ENCODE measurements at places on chromosomes 16 and 17. TPM values are rescaled to one million over a fixed set of nuclear protein-coding genes. Genes with fewer than 3 reads are reported as not detected.

The GRB2 gene
- total RNA-seq, result 65.0 TPM

The CCL1 gene
- not detected for total RNA-seq

DNA sequence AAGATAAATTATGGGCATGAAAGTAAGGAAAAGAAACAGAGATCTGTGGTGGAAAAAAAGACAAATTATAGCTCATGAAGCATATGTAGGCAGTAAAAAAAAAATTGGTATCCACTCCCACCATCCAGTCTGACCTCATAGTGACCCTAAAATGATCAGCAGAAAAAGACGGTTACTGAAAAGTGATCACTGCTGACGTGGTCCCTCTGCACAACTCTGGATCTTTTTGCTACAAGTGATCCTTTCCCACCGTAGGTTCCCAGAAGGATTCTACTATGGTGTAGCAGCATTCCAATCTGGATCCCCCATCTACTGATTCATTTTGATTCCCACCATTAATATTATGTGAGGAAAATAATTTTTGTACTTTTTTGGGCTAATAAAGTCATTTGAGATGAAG is 10.9 kb upstream of the CHST6 start:
- no peaks in the 10 kb centered on the region for H3K27me3 ChIP-seq
- DNase-seq, result peak; percentile 20
- H3K4me1 ChIP-seq, result peaks cover 16% of the 10 kb centered on the region
- H3K4me3 ChIP-seq, result 0 out of 2 replicates have a peak overlapping the region, but pooled peaks have one; percentile 25
- H3K27ac ChIP-seq, result peak overlapping the region; percentile 84
- no peaks in the 10 kb centered on the region for H3K36me3 ChIP-seq

GRCh38 chr17:21061158-21061835 is 18.5 kb upstream of the USP22 start:
- no peaks in the 10 kb centered on the region for H3K4me1 ChIP-seq
- H3K4me3 ChIP-seq, result no peak overlapping the region
- H3K36me3 ChIP-seq, result no peaks in the 10 kb centered on the region
- H3K27me3 ChIP-seq, result no peaks in the 10 kb centered on the region
- no peak for DNase-seq
- no peak overlapping the region for H3K27ac ChIP-seq
